Endothelial cell of umbilical vein (primary cell): ENCODE measurements at places on chromosomes 2 and 18. TPM values are rescaled to one million over a fixed set of nuclear protein-coding genes. Genes with fewer than 3 reads are reported as not detected.

RTP5 gene
- polyA plus RNA-seq, result not detected in 2 replicates

ERFE gene
- 0.48 and 0.65 TPM in 2 replicates for polyA plus RNA-seq

UBE2E3 gene
- polyA plus RNA-seq, result 96.9 and 107 TPM in 2 replicates

TMEM247 gene
- polyA plus RNA-seq, result not detected in 2 replicates

UGT1A8 gene
- polyA plus RNA-seq, result not detected in 2 replicates

DLGAP1 gene
- polyA plus RNA-seq, result 0.04 TPM in 1 of 2 replicates, not detected in the other

NTSR2 gene
- not detected in 2 replicates for polyA plus RNA-seq

RPL37A gene
- polyA plus RNA-seq, result 1,143 and 1,889 TPM in 2 replicates

CDH2 gene
- 34.6 and 37.6 TPM in 2 replicates for polyA plus RNA-seq

ADAM23 gene
- polyA plus RNA-seq, result 15.8 and 20.6 TPM in 2 replicates

NDUFV2 gene
- polyA plus RNA-seq, result 49.9 and 65.7 TPM in 2 replicates

UGT1A6 gene
- polyA plus RNA-seq, result not detected in 2 replicates

GKN1 gene
- polyA plus RNA-seq, result not detected in 2 replicates

DSG4 gene
- not detected in 2 replicates for polyA plus RNA-seq

EVA1A gene
- polyA plus RNA-seq, result 42.5 and 52.6 TPM in 2 replicates

AQP12B gene
- not detected in 2 replicates for polyA plus RNA-seq

MRO gene
- not detected in 2 replicates for polyA plus RNA-seq

TMEM200C gene
- not detected in 2 replicates for polyA plus RNA-seq

SERPINB11 gene
- polyA plus RNA-seq, result not detected in 2 replicates

POTEI gene
- 0.10 TPM in 2 replicates for polyA plus RNA-seq
